ENCODE measurements at places on chromosomes 6 and 20.

GRCh38 chr20:56859039-56859800 lies 230.1 kb downstream of the TFAP2C start:
- no peak for DNase-seq

- no peak for DNase-seq
These were observed 24.6 kb downstream of the DST start for GRCh38 chr6:56618050-56618449.

GRCh38 chr6:132961610-132962009 lies 147.2 kb downstream of the RPS12 start:
- DNase-seq: no peak

DNA sequence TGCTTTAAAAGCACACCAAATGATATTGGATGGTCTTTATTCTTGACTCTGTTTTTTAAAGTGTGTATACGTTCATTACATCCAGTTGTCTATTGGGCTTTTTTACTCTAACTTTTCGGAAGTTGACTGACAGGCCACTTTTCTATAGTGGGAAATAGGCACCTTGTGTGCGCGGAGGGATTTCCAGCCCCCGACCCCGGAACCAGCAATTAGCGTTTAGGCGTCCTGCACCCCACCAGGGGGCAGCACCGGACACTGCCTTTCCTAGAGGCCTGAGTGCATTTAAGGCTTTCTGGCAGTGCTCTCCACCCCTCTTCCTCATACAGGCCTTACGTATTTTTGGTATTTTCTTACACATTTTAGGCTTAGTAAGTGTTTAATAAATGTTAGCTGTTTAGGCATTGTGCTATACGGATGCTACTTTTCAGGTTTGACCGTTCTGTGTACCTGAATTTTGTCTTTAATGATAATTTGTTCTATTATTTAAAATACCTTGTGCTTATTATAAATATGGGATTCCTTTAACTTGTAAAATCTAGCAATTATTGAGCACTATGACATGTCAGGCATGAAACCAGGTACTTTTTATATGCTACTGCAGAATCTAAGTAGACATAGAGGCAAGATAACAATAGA lies 231.8 kb downstream of the BCKDHB start:
- DNase-seq: no peak

GRCh38 chr20:49682798-49683197 lies 30.9 kb downstream of the B4GALT5 start:
- DNase-seq: no peak

DNA sequence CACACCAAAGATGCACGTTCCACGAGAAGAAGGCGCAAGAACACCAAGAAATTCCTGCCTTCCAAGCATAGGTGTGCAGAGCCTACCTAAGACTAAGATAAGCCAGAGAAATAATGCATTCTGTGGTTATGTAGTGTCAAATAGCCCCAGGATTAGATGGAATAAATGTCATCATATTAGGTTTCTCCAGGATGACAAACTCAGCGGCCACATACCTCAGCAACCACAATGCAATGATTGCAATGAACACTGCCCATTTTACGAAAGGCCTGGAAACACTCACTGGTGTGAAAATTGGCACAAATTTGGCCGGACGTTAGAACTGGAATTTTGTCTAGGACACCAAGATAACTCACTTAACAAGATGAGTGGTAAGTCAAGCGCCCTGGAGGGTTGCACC lies 129.7 kb downstream of the SLC22A3 start:
- no peak for DNase-seq

DNA sequence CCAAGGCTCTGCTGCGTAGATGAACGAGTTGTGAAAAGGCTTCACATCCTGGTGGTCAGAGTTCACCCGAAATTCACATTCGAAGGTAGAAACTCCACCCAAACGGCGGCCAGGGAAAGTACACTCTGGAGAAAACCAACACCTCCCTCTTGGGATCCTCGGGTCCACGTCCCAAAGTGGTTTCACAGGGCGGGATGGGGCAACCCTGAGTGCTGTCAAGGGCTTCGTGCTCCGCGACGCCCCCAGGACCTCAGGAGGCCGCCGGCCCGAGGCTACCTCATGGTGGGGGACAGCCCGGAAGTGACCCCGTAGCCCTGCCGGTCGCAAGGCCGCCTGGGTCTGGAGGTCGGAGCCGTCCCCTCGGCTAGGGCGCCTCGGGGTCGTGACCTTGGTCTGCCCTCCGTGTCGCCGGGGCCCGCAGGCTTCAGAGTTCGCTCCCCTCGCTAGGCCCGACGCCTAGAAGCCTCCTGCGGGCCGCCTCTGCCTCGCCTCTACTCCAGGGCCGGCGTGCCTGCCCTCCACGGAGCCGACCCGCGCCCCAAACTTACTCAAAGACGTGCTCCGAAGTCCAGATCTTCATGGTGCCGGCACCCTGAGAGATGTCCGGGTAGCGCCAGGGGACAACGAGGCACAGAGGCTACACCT lies at the start of gene PRELID3B:
Gene PRELID3B (minus strand): TSS at position 636 of the 645 bp plus-strand sequence. CDS start 56 bp downstream, at position 580.
- no peak for DNase-seq

DNA sequence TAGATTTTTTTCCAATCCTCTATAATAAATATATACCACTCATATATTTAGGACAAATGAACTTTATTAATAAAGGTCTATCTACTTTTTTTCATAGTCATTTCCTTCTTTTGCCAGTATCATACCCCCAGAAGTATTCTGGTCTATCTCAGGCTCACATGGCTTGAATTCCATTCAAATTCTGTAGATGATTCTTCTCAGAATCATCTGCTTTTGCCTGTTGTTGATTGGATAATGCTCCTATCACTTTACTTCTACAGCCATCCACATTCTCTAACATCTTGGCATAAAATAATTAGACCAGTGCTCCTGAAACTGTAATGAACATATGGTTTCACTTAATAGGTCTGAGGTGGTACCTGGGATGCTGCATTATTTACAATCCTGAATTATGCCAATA lies 121.2 kb downstream of the GFRAL start:
- DNase-seq: no peak

DNA sequence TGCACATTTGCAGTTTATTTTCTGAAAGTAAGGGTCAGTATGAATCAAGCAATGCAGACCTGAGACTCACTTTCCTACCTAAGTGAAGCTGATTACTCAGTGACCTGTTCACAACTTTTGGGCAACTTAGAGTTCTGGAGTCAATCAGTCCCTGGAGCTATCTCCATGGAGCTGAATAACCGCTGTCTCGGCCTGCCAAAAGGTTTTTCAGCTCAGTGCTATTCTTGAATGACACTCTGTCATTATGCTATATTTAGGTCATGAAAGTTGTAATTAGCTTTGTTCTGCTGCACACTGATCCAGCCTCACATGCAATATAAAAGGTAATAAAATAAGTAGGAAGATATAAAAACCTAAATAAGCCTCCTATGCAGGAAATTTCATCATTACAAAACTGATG lies 356.0 kb downstream of the BMP2 start:
- DNase-seq: no peak

DNA sequence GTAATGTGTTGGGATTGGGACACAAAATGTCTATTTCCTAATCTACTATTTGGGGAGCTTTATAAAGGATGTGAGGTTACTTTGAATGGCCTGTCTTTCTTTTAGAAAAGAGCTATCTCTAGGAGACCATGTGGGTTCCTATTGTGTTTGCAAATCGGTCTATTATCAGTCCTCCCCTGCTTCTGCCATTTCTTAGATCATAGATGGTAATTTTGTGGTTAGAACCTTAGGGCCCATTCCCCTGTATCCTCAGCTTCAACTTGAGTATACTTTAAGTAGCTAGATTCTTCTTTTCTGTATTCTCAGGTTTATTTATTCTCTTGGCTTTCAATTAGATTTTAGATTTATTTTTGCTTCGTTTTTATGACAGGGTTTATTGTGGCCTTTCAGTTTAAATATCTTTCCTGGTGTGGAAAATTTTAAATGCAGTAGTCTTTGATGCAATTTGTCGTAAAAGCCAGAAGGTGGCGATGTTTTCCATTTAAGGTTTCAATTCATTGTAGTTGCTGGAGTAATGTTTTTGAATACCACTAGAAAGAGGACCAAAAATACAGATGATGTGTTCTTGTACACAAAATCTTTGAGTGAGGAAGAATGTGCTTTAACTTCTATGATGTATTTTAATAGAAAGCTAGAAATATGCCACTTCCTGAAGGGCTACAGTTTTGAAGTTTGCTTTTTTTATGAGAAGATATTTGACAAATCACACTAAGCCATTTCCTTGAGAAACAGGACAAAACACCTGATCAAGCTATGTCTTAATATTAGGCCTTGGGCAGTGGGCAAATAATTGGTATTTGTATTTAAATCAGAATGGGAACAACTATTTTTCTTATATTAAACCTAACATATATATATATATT lies 20.3 kb downstream of the TBPL1 start:
- no peak for DNase-seq

DNA sequence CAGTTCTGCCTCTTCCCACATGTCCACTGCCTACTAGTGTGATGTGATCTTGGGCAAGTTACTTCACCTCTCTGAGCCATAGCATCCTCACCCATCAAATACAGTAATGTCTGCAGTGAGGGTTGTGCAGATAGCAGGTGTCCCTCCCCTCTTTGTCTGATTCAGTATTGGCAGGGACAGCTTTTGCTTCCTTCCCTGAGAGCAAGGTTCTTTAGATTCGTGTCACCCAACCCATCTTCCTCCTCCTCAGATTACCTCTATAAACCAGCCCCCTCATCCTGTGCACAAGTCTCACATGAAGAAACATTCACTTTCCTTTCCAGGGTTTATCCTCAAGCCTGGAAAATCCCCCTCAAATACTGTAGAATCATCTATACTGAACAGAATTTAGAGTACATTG lies 15.4 kb downstream of the ACTR5 start:
- DNase-seq: no peak

DNA sequence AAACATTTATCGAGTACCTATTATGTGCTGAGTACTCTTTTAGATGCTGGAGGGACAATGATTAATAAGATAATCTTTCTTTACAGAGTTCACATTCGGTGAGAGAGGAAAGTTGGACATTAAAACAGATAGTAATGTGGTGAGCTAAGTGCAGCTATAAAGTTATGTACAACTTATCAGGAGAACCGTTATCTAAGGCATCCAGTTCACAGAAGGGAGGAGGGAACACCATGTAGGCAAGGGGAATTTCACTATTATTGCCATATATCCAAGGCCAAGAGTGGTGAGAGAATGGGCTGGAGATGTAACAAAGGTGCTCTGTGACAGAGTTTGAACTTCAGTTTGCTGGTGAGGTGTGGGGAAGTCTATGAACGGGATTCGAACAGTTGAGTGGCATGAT lies 105.8 kb downstream of the CARMIL1 start:
- DNase-seq: no peak

DNA sequence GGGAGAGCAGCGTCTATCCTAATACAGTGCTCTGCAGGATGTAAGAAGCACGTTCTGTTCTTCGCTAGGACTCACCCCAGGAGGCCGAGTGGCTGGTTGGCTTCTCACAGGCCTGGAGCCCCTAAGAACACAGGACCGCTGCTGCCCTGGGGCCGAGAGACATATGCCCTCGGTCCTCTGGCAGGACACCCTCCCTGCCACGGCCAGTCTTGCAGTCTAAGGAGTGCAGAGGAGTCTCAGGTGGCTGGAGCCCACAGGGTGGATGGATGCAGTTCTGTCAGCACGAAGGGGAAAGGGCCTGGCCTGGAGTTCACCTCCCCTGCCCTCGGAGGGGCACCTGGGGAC lies 96.5 kb downstream of the SMOC2 start:
- no peak for DNase-seq

- DNase-seq: no peak
These were observed 53.0 kb downstream of the NUDT3 start for GRCh38 chr6:34339432-34339831.

DNA sequence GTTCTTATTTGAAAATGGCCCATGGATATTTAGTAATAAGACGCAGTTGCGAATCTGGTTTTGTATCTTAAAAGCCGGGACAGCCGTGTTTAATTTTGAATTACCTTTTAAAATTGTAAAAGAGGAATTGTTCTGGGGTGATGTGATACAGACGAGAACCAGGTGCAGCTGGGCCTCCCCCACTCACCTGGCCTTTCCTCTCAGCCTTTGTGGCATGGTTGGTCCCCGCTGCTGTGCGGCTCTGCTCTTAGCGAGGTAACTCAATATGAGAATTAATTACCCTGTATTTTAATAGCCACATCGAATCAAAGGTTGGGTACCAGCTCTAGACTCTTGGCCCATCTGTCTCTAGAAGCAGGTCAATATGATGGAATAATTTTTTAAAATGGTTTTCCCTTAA lies 56.5 kb upstream of the DACT2 start:
- no peak for DNase-seq

GRCh38 chr6:150263765-150264404 lies 104.9 kb upstream of the IYD start:
- DNase-seq: no peak

- DNase-seq: peak; percentile 84
These were observed 55.4 kb downstream of the RIPOR3 start for GRCh38 chr20:50635676-50636600.

- DNase-seq: no peak
These were observed 57.9 kb downstream of the VEGFA start for GRCh38 chr6:43827898-43828297.

- no peak for DNase-seq
These were observed 43.0 kb upstream of the CD83 start for GRCh38 chr6:14074476-14075094.

GRCh38 chr6:154154389-154154967 lies 115.4 kb downstream of the OPRM1 start:
- DNase-seq: no peak

- no peak for DNase-seq
These were observed 5.1 kb upstream of the TXLNB start for GRCh38 chr6:139296927-139297326.

DNA sequence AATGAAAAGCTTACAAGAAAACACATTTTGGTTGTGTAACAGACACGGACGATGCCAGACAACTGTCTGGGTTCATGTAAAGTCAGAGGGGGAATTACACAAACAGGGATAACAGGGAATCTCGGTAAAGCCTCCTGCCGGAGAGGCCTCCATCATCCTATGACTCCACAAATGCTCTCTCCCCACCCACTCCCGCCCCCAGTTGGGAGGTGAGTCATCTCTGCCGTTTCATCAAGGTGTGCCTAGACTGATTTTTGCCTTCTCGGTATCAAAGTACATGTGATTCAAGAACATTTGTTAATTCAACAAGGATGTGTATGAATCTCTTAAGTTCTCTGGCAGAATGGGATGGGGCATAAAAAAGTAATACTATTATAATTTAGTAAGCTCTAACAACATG lies 304.9 kb upstream of the PRDM1 start:
- DNase-seq: no peak

GRCh38 chr20:24033565-24033964 lies 45.0 kb upstream of the GGTLC1 start:
- DNase-seq: no peak

- no peak for DNase-seq
These were observed 8.1 kb downstream of the NPBWR2 start for GRCh38 chr20:64099086-64099786.

DNA sequence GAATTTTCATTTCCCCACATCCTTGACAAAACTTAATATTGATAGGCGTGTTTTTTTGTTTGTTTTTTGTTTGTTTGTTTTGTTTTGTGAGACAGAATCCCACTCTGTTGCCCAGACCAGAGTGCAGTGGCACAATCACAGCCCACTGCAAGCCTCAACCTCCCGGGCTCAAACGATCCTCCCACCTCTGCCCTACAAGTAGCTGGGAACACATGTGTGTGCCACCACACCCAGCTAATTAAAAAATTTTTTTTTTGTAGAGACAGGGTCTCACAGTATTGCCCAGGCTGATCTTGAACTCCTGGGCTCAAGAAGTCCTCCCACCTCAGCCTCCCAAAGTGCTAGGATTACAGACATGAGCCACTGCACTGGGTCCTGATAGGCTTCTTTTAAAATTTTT lies 9.2 kb downstream of the CEP57L1 start:
- no peak for DNase-seq
